ENCODE measurements at places on chromosomes 13 and 19.

GRCh38 chr13:40422588-40423235, 243.7 kb downstream of the FOXO1 start:
- DNase-seq = no peak

DNA sequence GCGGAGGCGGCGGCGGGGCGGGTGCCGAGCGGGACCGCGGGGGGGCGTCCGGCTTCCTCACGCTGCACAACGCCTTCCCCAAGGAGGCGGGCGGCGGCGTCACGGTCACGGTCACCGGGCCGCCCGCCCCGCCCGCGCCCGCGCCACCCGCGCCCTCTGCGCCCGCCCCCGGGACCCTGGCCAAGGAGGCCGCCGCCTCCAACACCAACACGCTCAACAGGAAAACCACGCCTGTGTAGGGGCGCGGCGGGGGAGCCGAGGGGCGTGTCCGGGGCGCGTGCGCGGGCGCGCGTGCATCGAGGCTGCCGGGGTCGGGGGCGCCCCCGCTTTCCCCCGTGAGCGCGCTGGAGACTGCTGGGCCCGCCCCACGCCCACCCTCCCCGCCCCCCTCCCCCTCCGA, 8.8 kb upstream of the CACNG6 start:
- DNase-seq = peak; percentile 50

DNA sequence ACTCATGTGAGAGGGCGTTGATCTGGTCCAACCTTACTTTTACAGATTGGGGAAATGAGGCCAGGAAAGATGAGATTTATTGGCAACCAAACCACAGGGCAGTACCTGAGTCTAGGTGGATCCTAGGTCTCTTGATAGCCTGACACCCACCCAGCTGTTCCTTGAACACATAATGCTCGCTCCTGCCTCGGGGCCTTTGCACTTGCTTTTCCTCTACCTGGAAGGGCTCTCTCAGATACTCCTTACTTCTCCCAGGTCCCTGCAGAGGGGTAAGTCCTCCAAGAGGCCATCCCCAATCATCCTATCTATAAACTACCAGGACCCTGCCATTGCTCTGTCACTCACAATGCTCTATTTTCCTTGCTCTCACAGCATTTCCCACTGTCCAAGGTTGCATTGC, 7.4 kb downstream of the ZNF575 start:
- DNase-seq = no peak

GRCh38 chr13:112175162-112176075, 108.5 kb downstream of the SOX1 start:
- DNase-seq = no peak

GRCh38 chr19:14158276-14159023, 22.1 kb upstream of the ASF1B start:
- no peak for DNase-seq

GRCh38 chr13:69477451-69477850, 630.2 kb upstream of the ATXN8OS start:
- no peak for DNase-seq

Data from GM03348 (cell line).